Dermis lymphatic vessel endothelial cell (primary cell): ENCODE measurements at places on chromosomes 7 and 10. TPM values are rescaled to one million over a fixed set of nuclear protein-coding genes. Genes with fewer than 3 reads are reported as not detected.

The GDF10 gene
- total RNA-seq: under 0.01 and 0.33 TPM in 2 replicates

The ACTL6B gene
- total RNA-seq: not detected in 2 replicates

The CALHM3 gene
- total RNA-seq: not detected in 2 replicates

The VAX1 gene
- total RNA-seq: not detected in 2 replicates

The ASAH2 gene
- 0.60 and 0.65 TPM in 2 replicates for total RNA-seq

The HECW1 gene
- not detected in 2 replicates for total RNA-seq

The BLNK gene
- not detected in 2 replicates for total RNA-seq

The ACBD7 gene
- total RNA-seq: 0.52 and 0.76 TPM in 2 replicates

The CLCN1 gene
- not detected in 2 replicates for total RNA-seq

The ACSM6 gene
- not detected in 2 replicates for total RNA-seq

The CARD11 gene
- 0.43 and 2.1 TPM in 2 replicates for total RNA-seq

The OR6B1 gene
- total RNA-seq: not detected in 2 replicates

The CCAR1 gene
- total RNA-seq: 20.4 and 25.4 TPM in 2 replicates

The CNTNAP2 gene
- 0.09 TPM in 1 of 2 replicates, not detected in the other for total RNA-seq

The NPC1L1 gene
- not detected in 2 replicates for total RNA-seq

The DNMBP gene
- 25.2 and 43.0 TPM in 2 replicates for total RNA-seq

The NCF1 gene
- under 0.01 TPM in 1 of 2 replicates, not detected in the other for total RNA-seq

The CFAP43 gene
- 0.17 TPM in 1 of 2 replicates, not detected in the other for total RNA-seq

The SAP25 gene
- total RNA-seq: not detected in 2 replicates

The COL17A1 gene
- under 0.01 TPM in 2 replicates for total RNA-seq

The SLC26A4 gene
- total RNA-seq: 3.4 and 4.9 TPM in 2 replicates

The MKI67 gene
- total RNA-seq: 3.4 and 3.6 TPM in 2 replicates

The HOXA2 gene
- 0.11 and 0.43 TPM in 2 replicates for total RNA-seq

The HABP2 gene
- 0.09 and 0.22 TPM in 2 replicates for total RNA-seq

The VENTX gene
- not detected in 2 replicates for total RNA-seq

The ZP3 gene
- 1.1 and 2.8 TPM in 2 replicates for total RNA-seq

The PTN gene
- total RNA-seq: not detected in 2 replicates

The PSAP gene
- total RNA-seq: 757 and 859 TPM in 2 replicates

The EGR2 gene
- 0.17 and 0.22 TPM in 2 replicates for total RNA-seq

The SPDYE1 gene
- total RNA-seq: not detected in 2 replicates

The CALHM1 gene
- total RNA-seq: not detected in 2 replicates

The PLEKHA8 gene
- total RNA-seq: 12.6 and 16.2 TPM in 2 replicates

The EVX1 gene
- not detected in 2 replicates for total RNA-seq

The LEP gene
- total RNA-seq: not detected in 2 replicates

The FOXI2 gene
- total RNA-seq: not detected in 2 replicates
